ENCODE measurements at places on chromosomes 12 and 14.

DNA sequence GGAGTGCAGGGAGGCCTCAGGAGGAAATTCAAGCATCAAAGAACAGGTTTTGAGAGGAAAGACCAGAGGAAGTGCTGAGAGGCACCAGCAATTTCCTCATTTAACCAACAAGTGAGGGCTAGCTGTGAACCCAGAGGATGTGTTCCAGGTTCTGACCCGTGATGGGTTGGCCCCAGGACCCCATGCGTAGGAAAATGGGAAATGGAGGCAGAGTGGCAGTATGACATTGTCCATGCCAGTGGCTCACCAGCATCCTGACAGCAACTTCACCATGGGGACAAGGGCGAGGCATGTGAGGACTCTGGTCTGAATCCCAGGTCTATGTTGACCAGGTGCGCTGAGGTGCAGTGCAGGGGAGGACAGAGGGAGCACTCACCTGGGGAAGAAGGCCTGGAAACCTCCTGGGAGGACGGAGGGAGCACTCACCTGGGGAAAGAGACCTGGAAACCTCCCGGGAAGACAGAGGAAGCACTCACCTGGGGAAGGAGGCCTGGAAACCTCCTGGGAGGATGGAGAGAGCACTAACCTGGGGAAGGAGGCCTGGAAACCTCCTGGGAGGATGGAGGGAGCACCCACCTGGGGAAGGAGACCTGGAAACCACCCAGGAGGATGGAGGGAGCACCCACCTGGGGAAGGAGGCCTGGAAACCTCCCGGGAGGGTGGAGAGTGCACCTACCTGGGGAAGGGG lies 6.7 kb upstream of the CACNA2D4 start:
- H3K36me3 ChIP-seq, result no peaks in the 10 kb centered on the region
- H3K4me3 ChIP-seq, result no peak overlapping the region
- DNase-seq, result no peak

DNA sequence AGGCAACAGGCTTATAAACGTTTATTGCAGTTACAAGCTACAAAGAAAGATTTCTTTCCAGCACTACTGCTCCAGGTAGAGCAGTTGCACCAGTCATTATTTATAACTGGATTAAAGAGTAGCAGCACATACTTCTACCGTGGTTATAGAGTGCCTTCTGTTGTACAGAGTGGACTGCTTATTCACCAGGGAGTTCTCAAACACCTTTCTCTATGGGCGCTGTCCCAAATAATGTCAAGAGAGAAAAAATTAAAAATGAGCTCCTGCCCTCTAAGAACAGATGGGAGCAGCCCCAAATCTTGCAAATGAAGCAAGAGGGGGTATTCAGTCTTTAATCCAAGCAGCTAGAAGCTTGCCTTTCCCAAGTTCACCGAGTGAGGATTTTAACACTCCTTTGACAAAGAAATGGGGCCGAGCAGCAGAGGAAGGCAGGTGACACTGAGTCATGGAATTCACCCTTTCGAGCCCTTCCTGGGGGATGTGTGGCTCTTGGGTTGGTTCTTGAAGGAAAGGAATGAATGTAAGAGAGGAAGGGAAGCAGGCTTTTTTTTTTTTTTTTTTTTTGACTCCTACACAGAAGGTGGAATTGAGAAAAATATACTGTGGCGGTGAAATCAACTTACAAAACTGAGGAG lies 181.2 kb downstream of the PRKCH start:
- peak overlapping the region; percentile 87 for H3K27ac ChIP-seq
- H3K27me3 ChIP-seq, result no peaks in the 10 kb centered on the region
- peaks cover 55% of the 10 kb centered on the region for H3K4me1 ChIP-seq
- peak overlapping the region; percentile 70 for H3K4me3 ChIP-seq

GRCh38 chr12:26233631-26234030 lies 38.3 kb downstream of the SSPN start:
- no peak overlapping the region for H3K4me3 ChIP-seq
- H3K4me1 ChIP-seq, result no peaks in the 10 kb centered on the region
- peaks cover 26% of the 10 kb centered on the region for H3K27me3 ChIP-seq

DNA sequence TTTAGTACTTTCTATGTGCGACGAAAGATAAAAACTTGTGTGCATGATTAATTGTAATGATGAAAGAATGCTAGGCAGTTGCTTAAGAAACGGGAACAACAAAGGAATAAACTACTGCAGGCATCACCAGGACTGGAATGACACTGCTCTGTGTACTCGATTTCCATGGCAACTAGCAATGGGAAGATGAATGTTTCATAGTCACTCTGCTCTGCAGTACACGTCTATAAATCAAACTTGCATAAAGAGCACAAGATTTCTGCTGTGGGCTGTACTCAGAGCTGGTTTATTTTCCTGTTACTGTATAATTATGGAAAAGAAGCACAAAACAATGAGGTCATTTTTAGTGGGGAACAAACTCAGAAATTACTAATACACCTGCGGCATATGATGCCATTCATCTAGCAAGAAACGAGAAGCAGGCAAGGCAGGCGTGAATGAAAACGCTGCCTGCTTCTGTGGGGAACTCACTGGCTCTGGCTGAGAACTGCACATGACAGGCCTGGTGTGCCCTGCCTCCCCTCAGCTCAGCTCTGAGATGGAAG lies 41.8 kb downstream of the EFCAB11 start:
- no peaks in the 10 kb centered on the region for H3K36me3 ChIP-seq
- H3K27me3 ChIP-seq, result peaks cover 14% of the 10 kb centered on the region
- no peaks in the 10 kb centered on the region for H3K4me1 ChIP-seq
- no peak for DNase-seq
- no peak overlapping the region for H3K4me3 ChIP-seq

- no peaks in the 10 kb centered on the region for H3K4me1 ChIP-seq
- H3K4me3 ChIP-seq, result no peak overlapping the region
- no peak for DNase-seq
- no peaks in the 10 kb centered on the region for H3K27me3 ChIP-seq
- H3K27ac ChIP-seq, result no peak overlapping the region
These were observed 28.0 kb upstream of the SLC38A1 start for GRCh38 chr12:46296822-46297221.

- no peak overlapping the region for H3K27ac ChIP-seq
- H3K4me3 ChIP-seq, result no peak overlapping the region
- no peaks in the 10 kb centered on the region for H3K36me3 ChIP-seq
- no peak for DNase-seq
These were observed 35.8 kb downstream of the AKAP6 start for GRCh38 chr14:32364941-32365340.

DNA sequence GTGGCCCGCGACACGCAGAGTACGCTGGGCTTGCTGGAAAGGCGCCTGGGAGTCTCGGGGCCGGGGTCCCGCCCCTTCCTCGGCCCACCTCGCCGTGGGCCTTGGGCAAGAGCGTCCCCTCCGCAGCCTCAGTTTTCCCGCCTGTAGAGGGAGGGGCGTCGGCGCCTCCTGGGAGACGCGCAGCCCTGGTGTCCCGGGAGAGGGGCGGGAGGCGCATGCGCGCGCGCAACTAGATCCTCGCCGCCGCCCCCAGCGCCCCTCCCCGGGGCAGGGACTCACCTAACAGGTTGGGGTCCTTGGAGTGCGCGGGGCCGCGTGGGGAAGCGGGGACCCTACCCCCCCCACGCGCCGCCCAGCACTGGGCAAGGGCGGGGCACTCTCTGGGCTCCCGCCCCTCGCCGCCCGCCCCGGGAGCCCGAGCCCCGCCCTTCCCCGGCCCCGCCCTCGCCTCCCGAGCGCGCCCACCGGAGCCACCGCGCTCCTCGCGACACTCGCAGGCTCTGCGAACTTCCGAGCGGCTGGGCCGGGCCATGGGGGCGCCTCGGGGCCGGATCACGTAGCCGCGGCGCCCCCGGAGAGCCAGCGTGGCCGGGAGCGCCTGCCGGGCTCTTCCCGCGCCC lies at the start of gene KIF26A:
KIF26A (plus strand) TSS at position 490 of the 620 bp plus-strand sequence. CDS start 136 bp downstream, outside the sequence.
- no peak within 1 kb of the TSS for H3K27ac ChIP-seq
- no peaks in the 10 kb centered on the region for H3K36me3 ChIP-seq
- peaks cover 6% of the 10 kb centered on the region for H3K4me1 ChIP-seq

DNA sequence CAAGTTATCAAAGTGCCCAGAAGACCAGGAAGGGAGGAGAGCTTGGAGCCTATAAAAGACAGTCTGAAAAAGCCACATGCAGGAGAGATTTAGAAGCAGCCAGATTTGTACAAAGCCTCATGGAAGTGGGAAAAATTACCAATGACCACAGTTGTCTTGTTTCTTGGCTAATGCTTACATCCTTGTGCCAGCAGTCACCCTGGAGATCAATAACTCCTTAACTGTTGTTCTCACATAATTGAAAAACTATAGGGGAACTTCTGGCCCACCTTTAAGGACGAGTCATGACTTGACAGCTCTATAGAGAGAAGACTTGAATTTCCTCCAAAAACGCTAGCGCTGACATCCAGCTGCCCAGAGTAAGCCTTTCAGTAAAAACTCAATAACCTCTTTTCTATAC lies 313.1 kb downstream of the GALC start:
- no peak overlapping the region for H3K27ac ChIP-seq
- DNase-seq, result no peak
- no peaks in the 10 kb centered on the region for H3K27me3 ChIP-seq
- H3K4me3 ChIP-seq, result no peak overlapping the region
- H3K36me3 ChIP-seq, result no peaks in the 10 kb centered on the region

- H3K27ac ChIP-seq, result no peak overlapping the region
- no peak overlapping the region for H3K4me3 ChIP-seq
- no peaks in the 10 kb centered on the region for H3K4me1 ChIP-seq
- no peaks in the 10 kb centered on the region for H3K36me3 ChIP-seq
These were observed 217.9 kb downstream of the KIF21A start for GRCh38 chr12:39224971-39225370.

DNA sequence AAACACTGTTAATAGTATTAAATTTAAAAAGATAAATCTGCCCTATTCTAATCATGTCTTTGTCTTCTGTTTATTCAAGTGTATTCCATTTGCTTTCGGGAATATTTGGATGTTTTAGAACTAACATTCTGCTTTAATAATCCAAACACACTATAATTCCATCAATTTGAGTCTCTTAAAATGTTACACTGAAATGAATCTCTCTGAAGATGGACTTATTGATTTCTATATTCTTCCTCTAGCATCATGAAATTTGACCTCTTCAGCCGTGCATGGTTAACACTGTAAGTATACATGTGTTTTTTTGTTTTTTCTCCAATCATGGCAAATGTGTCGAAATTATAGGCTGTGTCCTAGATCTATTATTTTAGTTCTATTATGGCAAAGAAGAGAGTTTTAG lies 339.2 kb downstream of the ACSS3 start:
- H3K4me1 ChIP-seq, result no peaks in the 10 kb centered on the region
- DNase-seq, result no peak
- H3K36me3 ChIP-seq, result no peaks in the 10 kb centered on the region
- no peak overlapping the region for H3K27ac ChIP-seq
- no peak overlapping the region for H3K4me3 ChIP-seq
- no peaks in the 10 kb centered on the region for H3K27me3 ChIP-seq

DNA sequence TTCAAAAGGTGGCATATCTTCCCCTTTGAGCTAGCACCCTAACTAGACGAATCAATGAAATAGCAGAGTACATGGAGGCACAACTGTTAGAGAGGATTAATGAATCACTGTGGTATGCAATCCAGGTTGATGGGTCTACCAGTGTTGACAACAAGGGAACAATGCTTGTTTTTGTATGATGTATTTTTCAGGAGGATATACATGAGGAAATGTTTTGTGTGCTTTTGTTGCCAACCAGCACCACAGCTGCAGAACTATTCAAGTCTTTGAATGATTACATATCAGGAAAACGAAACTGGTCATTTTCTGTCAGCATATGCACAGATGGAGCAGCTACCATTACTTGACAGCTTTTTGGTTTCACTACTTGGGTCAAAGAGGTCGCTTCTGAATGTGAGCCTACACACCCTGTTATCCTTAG lies 142.6 kb downstream of the GPHN start:
- H3K27me3 ChIP-seq, result no peaks in the 10 kb centered on the region
- no peaks in the 10 kb centered on the region for H3K4me1 ChIP-seq
- peak overlapping the region; percentile 10 for H3K4me3 ChIP-seq

DNA sequence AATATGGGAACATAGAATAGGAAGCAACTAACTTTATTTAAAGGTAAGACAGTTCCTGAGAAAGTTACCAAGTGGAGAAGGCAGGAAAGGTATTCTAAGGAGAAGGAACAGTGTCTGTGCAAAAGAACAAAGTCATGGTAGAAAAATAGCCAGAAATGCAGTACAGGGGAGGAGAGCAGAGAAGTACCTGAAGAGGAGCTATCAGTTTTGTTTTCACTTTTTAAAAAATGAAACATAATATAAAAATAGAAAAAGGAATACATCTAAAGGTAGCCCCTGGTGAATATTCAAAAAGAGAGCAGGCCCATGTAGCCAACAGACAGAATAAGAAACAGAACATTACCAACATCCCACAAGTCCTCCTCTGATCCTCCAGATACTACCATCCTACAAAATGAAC lies 408.7 kb downstream of the ADAMTS20 start:
- H3K27ac ChIP-seq, result no peak overlapping the region
- no peak for DNase-seq
- H3K27me3 ChIP-seq, result no peaks in the 10 kb centered on the region

GRCh38 chr14:25488961-25489360 lies 439.0 kb upstream of the STXBP6 start:
- no peaks in the 10 kb centered on the region for H3K27me3 ChIP-seq
- H3K36me3 ChIP-seq, result no peaks in the 10 kb centered on the region
- no peaks in the 10 kb centered on the region for H3K4me1 ChIP-seq
- H3K4me3 ChIP-seq, result no peak overlapping the region

- H3K27me3 ChIP-seq, result peaks cover 17% of the 10 kb centered on the region
- DNase-seq, result no peak
- H3K27ac ChIP-seq, result no peak overlapping the region
- H3K4me1 ChIP-seq, result no peaks in the 10 kb centered on the region
These were observed 204.6 kb upstream of the PLXNC1 start for GRCh38 chr12:93943780-93944179.

DNA sequence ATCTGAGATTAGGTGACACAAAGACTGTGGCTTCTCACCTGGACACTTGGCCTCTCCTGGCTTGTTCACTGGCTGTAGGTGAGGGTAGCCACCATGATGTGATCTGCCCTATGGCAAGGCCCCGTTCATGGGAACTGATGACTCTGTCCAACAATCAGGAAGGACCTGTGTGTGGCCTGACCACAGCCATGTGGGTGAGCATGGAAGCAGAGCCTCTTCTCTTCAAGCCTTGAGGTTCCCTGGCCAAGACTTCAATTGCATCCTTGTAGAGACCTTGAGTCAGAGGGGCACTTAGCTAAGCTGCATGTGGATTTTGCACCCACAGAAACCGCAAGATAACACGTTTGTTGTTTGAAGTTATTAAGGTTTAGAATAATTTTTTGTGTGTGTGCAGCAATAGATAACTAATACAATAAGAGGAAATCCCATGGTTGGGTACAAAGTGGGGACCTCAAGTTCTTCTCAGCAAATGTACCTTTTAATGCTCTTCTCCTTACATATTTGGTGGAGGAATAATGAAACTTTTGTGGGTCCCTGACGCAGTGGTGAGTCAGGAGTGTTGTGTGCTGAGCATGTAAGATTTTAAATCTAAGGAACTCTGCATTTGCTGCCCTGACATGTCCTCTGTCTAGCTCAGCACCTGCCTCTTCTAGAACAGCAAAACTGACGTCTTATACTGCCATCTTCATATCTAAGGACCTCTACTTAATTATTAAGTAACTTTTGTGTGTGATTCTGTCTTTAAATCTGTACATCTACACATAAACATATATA lies 27.5 kb upstream of the PLEKHG7 start:
- H3K27me3 ChIP-seq, result no peaks in the 10 kb centered on the region
- H3K27ac ChIP-seq, result no peak overlapping the region
- no peak overlapping the region for H3K4me3 ChIP-seq
- no peaks in the 10 kb centered on the region for H3K36me3 ChIP-seq
- no peak for DNase-seq

GRCh38 chr12:1536817-1537216 lies 57.6 kb downstream of the FBXL14 start:
- no peak overlapping the region for H3K27ac ChIP-seq
- DNase-seq, result no peak

- H3K4me1 ChIP-seq, result peaks cover 10% of the 10 kb centered on the region
- H3K27ac ChIP-seq, result no peak overlapping the region
- peaks cover 41% of the 10 kb centered on the region for H3K36me3 ChIP-seq
- no peak for DNase-seq
- H3K4me3 ChIP-seq, result no peak overlapping the region
- no peaks in the 10 kb centered on the region for H3K27me3 ChIP-seq
These were observed 9.1 kb downstream of the LTA4H start for GRCh38 chr12:96026331-96026730.

Measured in effector memory CD8-positive, alpha-beta T cell (primary cell).